Activated effector memory CD4-positive, alpha-beta T cell treated with Interleukin-2 at 50 U/mL for 16 hours (primary cell): ENCODE measurements at places on chromosomes 13 and 19.

GRCh38 chr19:24140099-24140498 lies 53.1 kb downstream of the ZNF254 start:
- DNase-seq: no peak

DNA sequence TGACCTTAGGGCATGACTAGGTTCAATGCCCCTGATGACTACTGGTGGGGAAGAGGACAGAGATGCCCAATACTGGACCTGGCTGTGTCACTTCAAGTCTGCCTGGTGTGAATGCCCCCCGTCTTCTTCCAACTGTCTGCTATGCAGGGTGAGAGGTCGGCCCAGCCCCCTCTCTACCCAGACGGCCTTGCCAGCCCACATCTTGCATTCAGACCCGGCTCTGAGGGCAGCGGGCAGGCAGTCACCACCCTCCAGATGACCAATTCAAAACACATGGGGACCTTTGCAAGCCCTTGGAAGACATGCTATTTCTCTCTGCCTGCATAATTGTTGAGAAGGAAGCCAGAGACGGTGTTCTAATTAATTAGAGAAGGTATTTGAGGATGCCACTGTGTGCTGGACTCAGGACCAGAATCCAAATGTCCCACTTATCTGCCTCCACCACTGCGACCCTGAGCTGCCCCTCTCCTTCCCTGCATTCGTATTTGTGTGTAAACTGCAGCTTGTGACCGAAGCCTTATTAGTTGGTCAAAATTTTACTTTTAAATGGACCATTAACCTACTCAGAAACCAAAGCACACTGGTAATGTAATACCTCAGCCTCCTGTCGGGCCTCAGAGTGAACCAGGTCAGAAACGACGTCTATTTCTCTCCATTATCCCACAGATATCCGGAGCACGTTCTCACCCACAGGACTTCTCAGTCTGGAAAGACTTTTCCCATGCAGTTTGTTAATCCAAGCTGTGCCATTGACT lies 407.0 kb downstream of the ZNF536 start:
- no peak for DNase-seq

DNA sequence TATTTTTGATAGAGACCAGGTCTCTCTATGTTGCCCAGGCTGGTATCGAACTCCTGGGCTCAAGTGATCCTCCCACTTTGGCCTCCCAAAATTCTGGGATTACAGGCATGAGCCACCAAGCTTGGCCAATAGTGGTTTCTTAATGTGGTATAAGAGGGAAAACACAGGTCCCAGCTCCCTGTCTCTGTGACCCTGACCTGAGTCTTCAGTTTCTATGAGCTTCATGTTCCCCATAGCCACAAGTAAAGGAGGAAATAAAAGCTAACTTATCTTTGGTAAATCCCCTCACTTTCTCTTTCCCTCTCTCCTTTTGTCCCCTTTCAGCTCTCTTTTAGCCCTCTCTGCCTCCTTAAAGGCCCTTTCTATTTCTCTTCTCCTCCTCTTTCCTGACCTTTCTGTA lies 50.3 kb downstream of the ABCC4 start:
- no peak for DNase-seq

DNA sequence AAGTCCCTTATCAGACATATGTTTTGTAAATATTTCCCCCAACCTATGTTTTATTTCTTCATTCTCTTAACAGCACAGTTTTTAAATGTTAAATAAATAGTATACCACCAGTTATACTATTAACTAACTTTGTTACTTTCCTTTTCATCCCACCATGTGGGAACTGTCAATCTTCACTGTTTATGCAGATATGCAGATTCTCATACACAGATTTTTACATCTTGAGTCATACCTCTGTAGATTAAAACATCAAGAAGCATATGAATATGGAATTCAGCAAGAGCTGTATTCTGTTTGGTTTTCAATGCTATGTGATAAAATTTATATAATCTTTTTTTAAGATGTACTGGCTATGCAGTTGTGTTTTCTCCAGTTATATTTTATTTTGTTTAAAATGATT lies 566.3 kb downstream of the LIG4 start:
- DNase-seq: no peak

DNA sequence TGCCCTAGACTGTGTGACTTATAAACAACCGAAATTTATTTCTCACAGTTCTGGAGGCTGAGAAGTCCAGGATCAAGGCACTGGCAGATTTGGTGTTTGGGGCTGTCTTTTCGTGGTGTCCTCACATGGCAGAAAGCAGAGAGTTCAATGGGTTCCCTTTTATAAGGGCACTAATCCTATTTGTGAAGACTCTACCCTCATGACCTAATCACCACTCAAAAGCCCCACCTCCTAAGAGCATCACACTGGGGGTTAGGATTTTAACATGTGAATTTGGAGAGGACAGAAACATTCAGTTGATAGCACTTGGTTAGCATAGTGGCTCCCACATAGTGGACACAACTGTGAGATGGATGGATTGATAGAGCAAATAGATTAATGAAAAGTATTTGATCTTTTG lies 21.5 kb upstream of the GPR18 start:
- DNase-seq: no peak

DNA sequence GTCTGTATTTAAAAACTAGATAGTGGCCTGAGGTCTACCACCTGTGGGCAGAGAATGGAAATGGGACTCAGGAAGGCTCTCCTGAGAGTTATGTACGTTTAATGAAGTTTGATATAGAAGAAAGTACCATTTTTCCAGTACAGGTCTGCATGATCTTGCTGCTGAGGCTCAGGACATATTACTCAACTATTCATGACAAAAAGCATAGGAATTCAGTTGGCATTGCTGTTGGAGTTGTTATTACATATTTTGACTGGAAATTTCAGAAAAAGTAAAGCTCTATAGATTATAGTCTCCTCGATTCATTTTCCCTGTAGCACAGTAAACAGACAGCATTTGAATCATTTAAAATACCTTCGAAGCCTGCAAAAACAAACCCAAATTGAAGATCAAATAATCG lies 469.8 kb downstream of the DCT start:
- no peak for DNase-seq

DNA sequence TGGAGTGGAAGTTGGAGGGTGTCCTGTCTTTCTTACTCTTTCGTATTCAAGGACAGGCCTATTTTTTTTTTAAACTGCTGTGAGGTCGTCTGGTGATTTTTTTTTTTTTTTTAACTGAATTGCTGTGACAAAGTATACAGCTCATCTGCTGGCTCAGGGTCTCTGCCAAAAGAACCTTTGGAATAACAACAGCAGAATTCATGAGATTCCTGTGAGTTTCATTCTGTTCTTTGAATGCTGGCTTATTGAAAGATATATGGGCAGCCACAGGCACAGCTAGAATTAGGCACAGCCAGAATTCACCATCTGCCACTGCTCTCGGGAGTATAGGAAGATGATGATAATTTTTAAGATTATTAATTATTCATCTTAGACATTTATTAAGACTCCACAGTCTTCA lies 21.4 kb upstream of the FRY start:
- no peak for DNase-seq

- no peak for DNase-seq
These were observed 104.8 kb upstream of the MIR17HG start for GRCh38 chr13:91242652-91243051.

- DNase-seq: no peak
These were observed 17.4 kb downstream of the PPFIA3 start for GRCh38 chr19:49136771-49137171.

DNA sequence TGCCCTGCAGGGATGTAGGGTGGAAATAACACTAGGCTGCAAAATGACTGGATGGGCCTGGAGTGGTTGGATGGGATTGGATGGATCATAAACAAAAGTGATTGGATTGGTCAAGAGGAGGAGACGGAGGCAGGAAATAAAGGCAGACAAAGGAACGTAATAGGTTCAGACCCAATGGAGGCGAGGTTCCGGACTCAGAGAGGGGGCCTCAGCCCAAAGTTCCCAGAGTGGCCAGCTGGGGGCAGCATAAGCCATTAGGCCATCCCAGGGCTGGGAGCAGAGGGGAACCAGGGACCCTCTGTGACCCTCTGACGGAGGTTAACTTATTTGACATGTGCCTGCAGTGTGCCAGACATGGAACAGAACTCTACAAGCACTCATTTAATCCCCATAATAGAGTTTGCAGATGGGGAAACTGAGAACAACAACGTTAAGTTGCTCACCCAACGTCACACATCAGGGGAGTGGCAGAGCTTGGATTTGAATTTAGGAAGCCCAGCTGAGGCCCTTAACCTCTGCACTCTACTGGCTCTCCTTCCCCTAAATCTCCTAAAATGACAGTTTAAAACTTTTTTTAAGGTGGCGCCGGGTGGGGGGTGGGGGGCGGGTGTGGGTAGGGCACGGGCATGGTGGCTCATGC lies 15.3 kb upstream of the MAP1S start:
- DNase-seq: peak; percentile 44

DNA sequence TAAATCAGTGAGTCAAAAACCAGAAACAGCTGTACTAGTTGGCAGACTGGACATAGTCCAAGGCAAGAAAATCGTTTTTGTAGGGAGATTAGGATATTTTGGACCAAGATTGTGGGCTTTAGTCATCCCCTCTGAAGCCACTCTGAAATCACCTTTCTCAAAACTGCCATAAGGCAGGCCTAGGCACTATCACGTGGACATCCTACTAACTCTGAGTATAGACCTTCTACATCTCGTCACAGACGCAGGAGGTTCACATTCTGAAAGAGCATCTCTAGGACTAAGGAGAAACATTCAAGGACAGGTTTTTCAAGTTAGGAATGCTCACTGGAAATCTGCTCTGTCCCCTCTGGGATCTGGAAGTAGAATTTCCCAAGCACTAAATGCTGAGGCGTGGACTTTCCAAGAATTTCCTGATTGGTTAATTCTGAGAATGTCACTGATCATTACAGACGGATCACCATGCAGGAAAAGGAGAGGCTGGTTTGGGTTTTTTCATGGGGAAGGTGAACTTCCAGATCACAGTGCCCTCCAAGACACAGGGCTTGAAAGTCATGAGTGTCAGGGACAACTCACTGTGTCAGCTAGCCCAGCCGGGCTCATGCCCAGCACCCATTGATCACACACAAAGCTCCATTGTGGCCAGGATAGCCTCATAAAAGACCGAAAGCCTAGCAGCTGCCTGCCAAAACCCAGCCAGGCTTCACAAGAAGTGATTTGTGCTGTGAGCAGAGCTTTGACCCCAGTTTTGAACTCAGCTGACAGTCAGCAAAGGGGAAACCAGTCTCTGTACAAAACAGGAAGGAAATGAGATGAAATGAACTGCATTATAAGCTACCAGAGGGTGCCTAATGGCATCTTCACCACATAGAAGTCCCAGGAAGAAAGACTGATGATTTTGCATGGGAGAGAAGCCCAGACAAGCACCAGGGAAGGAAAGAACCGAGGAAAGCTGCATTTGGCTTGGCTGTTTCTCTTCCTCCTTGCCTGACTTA lies 2.7 kb upstream of the RUBCNL start:
- no peak for DNase-seq

GRCh38 chr13:58025821-58026220 lies 394.3 kb downstream of the PCDH17 start:
- no peak for DNase-seq

DNA sequence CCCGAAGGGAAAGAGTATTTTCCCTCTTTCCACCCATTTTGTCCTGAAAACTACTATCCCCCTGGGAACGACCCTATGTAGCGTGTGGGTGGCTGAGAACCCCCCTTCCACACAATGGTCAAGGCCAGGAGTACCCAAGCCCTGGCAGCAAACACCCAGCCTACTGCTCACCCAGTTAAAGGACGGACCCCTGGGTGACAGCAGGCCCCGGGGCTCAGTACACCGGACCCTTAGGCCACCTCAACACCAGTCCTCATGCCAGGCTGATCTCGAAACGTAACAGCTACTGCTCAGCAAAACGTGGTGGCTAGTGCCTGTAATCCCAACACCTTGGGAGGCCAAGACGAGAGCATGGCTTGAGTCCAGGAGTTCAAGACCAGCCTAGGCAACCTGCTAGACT lies 1.4 kb downstream of the ANKRD27 start:
- DNase-seq: no peak

DNA sequence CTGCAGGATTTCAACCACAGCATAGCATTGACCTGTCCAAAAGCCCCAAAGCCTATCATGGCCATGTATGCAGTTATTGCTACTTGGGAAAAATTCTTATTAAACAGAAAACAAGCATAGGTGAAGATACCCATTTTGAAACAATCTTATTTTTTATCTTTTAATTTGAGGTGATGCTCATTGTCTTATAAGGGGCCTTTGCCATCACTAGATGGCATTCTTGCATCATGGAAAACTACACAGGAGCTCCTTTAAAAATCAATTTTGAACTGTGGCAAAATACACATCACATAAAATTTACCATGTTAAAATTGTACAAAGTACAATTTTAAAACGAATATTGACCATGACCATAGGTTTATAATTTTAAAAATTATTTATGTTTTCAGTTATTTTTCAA lies 38.9 kb upstream of the ZNF835 start:
- DNase-seq: no peak

- peak; percentile 64 for DNase-seq
These were observed 11.9 kb downstream of the SELENOW start for GRCh38 chr19:47790398-47790814.

DNA sequence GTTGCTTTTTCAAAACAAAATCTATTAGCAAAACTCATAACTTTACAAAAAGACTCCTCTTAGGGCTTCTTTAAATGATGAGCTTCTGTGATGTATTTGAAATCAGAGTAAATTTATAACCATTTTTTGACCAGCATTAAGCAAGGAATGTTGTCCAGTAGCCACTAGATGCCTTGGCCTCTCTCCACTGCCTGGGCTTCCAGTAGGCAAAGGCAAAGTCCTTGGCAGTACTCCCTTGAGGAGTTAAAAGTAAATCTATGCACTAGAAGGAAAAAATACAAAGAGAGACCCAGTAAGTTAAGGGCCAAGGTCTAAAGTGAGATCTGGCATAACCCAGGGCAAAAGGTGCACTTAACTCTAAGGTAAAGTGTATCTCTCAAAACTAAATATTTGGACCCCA lies 9.5 kb downstream of the SERPINE3 start:
- DNase-seq: no peak
